Uterus (tissue), 4 donors: ENCODE measurements at places on chromosomes 6 and 20. TPM values are rescaled to one million over a fixed set of nuclear protein-coding genes. Genes with fewer than 3 reads are reported as not detected.
A peak's percentile ranks its signal among the peaks of the same experiment; 100 is the strongest.

DNA sequence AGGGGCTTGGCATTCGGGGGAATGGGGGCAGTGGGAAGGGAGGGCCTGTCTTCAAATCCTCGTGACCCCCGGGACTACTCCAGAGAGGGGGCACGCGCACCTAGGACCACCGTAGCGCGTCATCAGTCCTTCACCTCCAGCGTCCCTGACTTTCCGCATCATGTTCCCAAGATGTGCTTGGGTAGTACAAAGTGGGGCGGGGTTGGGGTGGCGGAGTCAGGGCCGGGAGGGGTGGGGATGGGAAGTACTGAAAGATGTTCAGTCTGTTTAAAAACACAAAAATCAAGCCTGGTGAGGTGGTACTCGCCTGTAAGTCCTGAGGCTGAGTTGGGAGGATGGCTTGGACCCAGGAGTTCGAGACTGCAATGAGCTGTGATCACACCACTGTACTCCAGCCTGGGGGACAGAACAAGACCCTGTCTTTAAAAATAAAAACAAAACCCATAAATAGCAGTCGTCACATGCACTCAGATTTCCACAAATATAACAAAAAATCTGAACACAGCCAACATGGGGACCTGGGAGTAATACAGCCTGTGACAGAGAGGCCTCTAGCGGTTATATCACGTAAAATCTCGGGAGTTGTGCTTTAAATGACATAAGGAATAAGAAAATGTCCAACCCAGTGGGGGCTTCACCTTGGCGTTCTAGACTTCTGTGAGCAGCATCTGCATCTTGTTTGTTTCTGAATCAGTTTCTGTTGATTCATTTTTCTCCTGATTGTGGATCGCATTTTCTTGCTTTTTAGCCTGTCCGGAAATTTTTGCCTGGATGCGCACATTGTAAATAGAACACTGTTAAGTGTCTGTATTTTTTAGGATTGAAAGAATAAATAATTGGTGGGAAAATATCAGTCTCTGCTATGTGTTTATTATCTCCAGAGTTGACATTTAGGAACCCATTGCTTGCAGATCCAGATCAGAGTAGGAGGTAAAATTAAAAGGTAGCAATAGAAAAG is 698 bp upstream of the LRP11 start:
- H3K36me3 ChIP-seq = no peaks in the 10 kb centered on the region
- H3K4me3 ChIP-seq = peak overlapping the region; percentile 44
- peak overlapping the region; percentile 96 for H3K27ac ChIP-seq
- H3K4me1 ChIP-seq = no peaks in the 10 kb centered on the region

DNA sequence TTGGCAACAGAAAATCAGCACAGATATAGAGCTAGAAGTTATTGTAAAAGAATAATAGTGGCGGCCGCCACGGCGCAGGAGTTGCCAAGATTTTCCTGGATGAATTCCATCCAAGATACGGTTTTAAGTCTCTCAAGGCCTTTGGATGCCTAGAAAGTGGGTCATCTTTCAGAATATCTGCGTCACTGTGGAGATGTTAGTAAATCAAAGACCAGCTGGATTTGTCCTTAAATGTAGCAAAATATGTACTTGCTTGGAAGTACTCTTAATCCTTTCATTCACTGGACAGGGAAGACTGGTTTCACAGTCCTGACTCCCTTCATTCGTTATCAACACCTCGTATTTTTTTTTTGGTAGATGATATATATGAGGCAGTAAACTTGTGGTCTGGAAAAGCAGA is 83.0 kb downstream of the SLC22A3 start:
- H3K36me3 ChIP-seq = no peaks in the 10 kb centered on the region
- peaks cover 13% of the 10 kb centered on the region for H3K4me1 ChIP-seq
- DNase-seq = peak; percentile 87
- H3K27me3 ChIP-seq = no peaks in the 10 kb centered on the region

DNA sequence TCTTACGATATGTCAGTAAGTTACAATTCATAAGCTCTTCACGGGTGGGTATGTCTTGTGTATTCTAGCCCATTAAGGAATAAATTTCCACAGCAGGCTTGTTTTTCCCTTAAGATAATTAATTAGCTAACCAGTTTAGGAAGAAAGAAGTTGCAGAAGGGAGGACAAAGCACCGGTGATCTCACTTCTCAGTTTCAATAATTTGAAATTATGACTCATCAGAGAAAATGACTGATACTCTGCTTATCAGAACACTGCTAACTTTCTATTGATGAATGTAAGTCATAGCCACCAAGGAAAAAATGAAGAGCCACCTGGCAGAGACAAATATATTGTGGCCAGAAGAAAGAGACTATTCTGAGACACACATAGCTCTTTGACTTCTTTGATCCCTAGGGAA is 35.0 kb upstream of the ENTPD6 start:
- no peaks in the 10 kb centered on the region for H3K4me1 ChIP-seq
- H3K27ac ChIP-seq = no peak overlapping the region
- no peaks in the 10 kb centered on the region for H3K27me3 ChIP-seq
- H3K36me3 ChIP-seq = no peaks in the 10 kb centered on the region

GRCh38 chr20:64107736-64108457 is 532 bp upstream of the NPBWR2 start:
- no peak overlapping the region for H3K4me3 ChIP-seq
- H3K27me3 ChIP-seq = peaks cover 2% of the 10 kb centered on the region
- no peaks in the 10 kb centered on the region for H3K4me1 ChIP-seq
- DNase-seq = no peak

DNA sequence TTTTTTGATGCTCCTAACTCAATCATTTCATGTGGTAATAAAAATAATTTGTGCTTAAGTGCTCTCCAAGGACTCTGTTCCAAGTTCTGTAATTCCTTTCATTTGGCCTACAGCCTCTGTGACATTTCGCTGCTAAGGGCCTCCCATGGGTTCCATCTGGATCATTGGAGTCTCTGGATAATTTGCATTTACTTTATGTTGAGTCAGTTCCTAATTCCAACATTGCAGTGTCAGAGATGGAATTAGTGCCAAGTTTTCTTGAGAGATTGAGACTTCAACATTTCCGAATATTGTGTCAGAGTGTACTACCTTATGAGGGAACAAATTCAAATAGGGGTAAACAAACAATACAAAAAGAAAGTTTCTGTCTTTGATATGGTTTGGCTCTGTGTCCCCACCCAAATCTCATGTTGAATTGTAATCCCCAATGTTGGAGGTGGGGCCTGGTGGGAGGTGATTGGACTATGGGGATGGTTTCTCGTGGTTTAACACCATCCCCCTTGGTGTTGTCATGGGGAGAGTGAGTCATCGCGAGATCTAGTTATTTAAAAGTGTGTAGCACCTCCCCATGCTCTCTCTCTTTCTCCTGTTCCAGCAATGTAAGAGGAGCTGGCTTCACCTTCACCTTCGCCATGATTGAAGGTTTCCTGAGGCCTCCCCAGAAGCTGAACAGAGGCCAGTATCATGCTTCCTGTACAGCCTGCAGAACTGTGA is 244.1 kb upstream of the TBX18 start:
- DNase-seq = no peak
- H3K27me3 ChIP-seq = no peaks in the 10 kb centered on the region
- no peaks in the 10 kb centered on the region for H3K36me3 ChIP-seq
- no peak overlapping the region for H3K4me3 ChIP-seq
- H3K27ac ChIP-seq = no peak overlapping the region

XKR7 gene
- total RNA-seq = 0.14 TPM

TSHZ2 gene
- 50.1 TPM for total RNA-seq

RGS17 gene
- 0.91 TPM for total RNA-seq

NELFE gene
- total RNA-seq = 30.3 TPM

LTB gene
- total RNA-seq = not detected
